ENCODE measurements at places on chromosomes 7 and 10. TPM values are rescaled to one million over a fixed set of nuclear protein-coding genes. Genes with fewer than 3 reads are reported as not detected.
A peak's percentile ranks its signal among the peaks of the same experiment; 100 is the strongest.

ZNF365 gene
- 0.76 TPM for total RNA-seq

EN2 gene
- total RNA-seq = 0.20 TPM

PPP1R3C gene
- 19.4 TPM for total RNA-seq

LRRC18 gene
- total RNA-seq = not detected

DNA sequence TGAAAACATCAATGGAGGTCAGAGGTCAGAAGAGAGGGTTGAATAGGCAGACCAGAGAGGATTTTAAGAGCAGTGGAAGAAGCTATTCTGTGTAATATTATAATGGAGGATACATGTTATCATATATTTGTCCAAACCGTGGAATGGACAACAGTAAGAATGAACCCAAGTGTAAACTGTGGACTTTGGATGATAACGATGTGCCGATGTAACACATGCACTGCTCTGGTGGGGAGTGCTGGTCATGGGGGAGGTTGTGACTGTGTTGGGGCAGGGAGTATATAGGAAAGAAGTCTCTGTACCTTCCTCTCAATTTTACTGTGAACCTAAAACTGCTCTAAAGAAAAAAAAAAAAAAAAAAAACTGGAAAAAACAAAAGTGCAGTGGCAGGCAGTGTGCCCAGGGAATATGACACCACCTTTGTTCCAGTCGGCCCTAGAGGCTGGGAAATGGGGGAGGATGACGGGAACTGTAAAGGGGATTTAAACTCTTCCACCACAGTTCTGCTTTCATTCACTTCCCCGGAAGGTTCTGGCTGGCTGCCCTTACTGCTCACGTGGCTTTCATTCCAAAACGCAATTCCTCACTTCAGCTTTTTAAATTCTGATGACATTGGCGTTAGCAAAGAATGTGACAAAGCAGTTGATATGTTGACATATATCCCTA lies 113.7 kb upstream of the ANKRD1 start:
- no peak for DNase-seq

DNA sequence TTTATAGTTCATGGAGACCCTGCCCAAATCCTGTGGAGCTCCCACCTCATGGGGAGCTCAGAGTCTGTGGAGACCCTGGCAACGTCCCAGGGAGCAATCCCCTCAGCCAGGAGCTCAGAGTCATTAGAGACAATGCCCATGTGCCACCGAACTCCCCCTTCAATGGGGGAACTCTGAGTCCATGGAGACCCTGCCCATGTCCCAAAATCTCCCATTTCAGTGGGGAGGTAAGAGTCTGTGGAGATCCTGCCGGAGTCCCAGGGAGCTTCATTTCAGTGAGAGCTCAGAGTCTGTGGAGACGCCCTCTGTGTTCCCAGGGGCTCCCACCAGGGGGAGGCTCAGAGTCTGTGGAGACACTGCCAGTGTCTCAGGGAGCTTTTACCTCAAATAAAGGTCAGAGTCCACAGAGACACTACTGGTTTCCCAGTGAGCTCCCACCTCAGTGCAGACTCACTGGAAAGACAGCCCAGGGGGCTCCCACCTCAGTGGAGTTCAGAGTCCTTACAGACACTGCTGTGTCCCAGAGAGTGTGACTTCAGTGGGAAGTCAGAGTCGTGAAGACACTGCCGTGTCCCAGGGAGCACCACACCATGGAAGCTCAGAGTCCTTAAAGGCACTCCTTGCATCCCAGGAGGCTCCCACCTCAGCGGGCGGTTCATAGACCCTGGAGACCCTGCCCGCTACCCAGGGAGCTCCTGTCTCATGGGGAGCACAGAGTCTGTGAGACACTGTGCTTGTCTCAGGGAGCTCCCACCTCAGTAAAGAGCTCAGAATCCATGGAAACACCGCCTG lies 5.0 kb downstream of the MYO1G start:
- peak; percentile 64 for DNase-seq

GRCh38 chr10:88759366-88760101 lies at the start of gene LIPN:
TSS of gene LIPN (plus strand) at chr10:88760020. CDS start at chr10:88761406, 1,386 bp downstream.
- DNase-seq = no peak

- DNase-seq = no peak
Observed at GRCh38 chr10:10482613-10483012, 535.1 kb upstream of the CELF2 start.

- no peak for DNase-seq
Observed at GRCh38 chr7:154424350-154424749, 372.2 kb downstream of the DPP6 start.

GRCh38 chr10:69502589-69502988 lies 51.3 kb downstream of the TSPAN15 start:
- no peak for DNase-seq
